ENCODE measurements at places on chromosomes 7 and 10.

GRCh38 chr10:101588879-101589278 is 758 bp downstream of the DPCD start:
- no peak for DNase-seq

DNA sequence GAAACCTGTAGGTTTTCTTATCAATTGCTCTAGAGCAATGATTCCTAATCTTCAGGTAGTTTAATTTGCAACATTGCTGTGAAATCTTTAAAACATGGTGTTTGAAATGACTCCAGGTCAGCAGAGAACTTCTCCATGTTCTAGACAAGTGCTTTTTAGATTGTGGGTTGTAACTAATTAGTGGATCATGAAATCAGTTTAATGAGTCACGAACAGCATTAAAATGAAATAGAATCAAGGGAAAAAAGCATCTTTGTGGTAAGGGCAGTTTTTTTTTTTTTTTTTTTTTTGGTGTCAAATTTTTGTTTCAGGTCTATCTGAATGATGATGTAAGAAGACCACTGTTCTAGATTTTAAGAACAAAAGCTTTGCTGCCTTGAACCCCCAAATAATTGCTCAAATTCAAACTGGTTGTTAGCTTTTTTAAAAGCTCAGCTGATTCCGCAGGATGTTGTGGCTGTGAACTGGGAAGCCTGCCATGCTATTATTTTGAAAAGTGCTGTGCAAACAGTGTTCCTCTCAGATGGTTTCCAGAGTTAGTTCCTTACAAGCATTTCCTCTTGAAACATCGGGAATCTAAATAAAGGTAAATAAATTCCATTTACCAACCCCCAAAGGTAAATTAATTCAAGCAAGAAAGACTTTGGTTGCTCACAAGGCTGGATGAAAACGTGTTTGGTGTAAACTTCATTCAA is 13.1 kb upstream of the PDK4 start:
- DNase-seq, result no peak

GRCh38 chr10:96789571-96790108 is 42.5 kb upstream of the LCOR start:
- no peak for DNase-seq

DNA sequence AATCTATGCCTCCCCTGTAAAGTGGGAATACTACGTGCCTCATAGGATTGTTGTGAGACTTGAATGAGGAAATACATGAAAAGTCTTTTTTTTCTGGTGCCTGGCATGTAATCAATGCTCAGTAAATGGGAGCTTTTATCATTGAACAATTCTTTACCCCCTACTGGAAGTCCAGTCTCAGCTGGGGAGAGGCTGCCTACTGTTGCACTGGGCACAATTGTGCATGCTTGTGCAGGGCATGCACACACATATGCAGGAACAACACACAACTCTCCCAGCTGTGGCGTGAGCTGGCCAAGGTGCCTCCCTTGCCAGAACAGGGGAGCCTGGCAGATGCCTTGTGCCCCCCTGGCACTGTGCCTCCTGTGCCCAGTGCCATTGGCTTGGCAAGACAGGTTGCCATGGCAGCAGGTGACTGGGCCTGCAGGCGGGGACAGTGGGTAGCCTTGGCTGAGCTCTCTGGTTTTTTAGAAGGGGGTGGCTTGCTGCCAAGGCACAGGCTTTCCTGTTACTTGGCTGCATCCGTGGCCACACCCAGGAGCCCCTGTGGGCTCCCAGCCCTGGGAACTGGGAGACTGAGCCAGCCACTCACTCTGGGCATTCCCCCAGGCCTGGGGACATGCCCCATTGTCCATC is 16.1 kb upstream of the PALD1 start:
- no peak for DNase-seq

GRCh38 chr7:18896343-18896975 is 221.0 kb downstream of the TWIST1 start:
- DNase-seq, result no peak

GRCh38 chr7:34338961-34339526 is 319.0 kb upstream of the NPSR1 start:
- no peak for DNase-seq
